D721Med (cell line): ENCODE measurements at places on chromosomes 12 and 14.

DNA sequence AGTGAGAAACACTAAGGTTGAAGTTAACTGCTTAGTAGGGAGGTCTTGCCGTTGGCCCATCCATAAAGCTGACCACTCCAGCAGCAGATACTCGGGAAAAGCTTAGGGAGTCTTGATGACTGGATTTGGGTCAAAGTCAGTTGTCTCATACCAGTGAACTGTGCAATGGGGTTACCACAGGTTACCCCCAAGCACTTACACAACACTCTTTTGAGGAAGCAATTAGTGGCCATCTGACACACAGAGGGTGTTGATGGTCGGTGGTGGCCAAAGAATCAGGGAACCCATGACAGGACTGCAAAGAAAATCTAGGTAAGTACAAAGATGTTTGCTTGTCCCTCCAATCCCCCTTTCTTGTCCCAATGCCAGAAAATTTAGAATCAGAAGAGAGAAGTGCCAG is 410.2 kb downstream of the APAF1 start:
- DNase-seq, result no peak

DNA sequence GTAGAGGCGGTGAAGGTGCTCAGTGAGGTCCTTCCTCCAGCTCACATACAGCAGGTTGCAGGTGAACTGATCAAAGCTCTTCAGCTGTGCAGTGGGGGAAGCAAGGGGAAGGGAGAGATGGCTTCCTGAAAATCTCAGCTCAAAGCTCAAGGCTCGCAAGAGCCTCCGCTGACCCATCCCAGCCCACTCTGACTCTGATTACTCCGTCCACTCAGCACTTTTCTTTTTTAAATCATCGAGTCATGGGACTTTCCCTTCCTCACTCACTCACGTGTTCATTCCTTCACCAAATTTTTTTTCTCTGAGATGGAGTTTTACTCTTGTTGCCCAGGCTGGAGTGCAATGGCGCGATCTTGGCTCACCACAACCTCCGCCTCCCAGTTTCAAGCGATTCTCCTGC is 4.7 kb downstream of the ABCD4 start:
- DNase-seq, result no peak

GRCh38 chr12:32881107-32881506 is 15.5 kb downstream of the PKP2 start:
- DNase-seq, result no peak

- no peak for DNase-seq
These were observed 8.3 kb downstream of the TNFAIP2 start for GRCh38 chr14:103131580-103131979.

- DNase-seq, result no peak
These were observed 58.3 kb downstream of the PRKCH start for GRCh38 chr14:61379639-61380184.

- DNase-seq, result no peak
These were observed 935 bp upstream of the CRIP1 start for GRCh38 chr14:105485739-105486162.

- no peak for DNase-seq
These were observed 95.8 kb downstream of the EPS8 start for GRCh38 chr12:15693228-15693911.

DNA sequence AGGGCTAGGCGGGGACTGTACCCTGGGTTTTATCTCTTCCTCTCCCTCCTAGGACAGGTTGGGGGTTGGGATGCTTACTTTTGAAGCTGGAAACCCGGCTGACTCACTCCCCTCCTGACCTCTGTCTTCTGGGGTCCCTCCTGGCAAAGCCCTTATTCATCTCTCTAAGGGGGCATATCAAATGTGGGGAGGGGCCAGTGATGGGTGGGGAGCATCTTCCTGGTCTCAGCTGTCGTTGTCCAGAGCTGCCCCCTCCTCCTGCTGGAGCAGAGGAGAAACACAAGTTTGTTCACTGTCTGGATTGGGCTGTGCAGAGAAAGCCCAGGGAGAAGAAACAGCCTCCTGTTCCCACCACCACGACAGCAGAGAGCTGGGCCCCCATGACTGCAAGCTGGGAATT is 85.8 kb downstream of the TNFAIP2 start:
- no peak for DNase-seq

GRCh38 chr14:44620121-44621019 is 113.3 kb upstream of the FSCB start:
- DNase-seq, result no peak

DNA sequence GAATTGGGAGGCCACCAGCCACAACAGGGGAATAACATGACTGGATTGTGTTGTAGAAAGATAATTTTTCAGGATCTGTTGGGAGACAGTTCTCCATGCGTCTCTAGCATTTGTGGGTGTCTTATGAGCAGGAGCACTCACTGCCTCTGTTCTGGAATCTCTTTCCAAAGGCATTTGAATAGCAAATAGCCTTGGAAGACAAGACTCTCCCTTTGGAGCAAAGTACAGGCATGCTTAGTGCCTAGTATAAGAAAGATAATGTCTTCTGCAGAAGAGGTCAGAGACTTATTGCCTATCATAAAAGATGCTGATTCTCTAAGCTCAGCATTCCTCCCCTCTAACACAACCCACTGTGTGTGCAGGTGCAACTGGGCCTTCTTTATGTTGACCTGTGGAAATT is 58.3 kb downstream of the VCPKMT start:
- no peak for DNase-seq

GRCh38 chr12:12460935-12461922 is 101.4 kb downstream of the DUSP16 start:
- DNase-seq, result no peak

DNA sequence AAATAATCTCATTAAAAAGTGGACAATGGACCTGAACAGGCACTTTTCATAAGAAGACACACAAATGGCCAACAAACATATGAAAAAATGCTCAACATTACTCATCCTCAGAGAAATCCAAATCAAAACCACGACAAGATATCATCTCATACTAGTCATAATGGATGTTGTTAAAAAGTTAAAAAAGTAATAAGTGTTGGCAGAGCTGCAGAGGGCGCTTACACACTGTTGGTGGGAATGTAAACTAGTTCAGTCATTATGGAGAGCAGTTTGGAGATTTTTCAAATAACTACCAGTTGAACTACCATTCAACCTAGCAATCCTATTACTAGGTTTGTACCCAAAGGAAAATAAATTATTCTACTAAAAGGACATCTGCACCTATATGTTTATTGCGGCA is 47.2 kb downstream of the FOXG1 start:
- DNase-seq, result no peak

GRCh38 chr12:75239987-75240386 is 30.3 kb upstream of the KCNC2 start:
- DNase-seq, result no peak
